NCI-H345 (cell line): ENCODE measurements at places on chromosomes 5 and 9.

DNA sequence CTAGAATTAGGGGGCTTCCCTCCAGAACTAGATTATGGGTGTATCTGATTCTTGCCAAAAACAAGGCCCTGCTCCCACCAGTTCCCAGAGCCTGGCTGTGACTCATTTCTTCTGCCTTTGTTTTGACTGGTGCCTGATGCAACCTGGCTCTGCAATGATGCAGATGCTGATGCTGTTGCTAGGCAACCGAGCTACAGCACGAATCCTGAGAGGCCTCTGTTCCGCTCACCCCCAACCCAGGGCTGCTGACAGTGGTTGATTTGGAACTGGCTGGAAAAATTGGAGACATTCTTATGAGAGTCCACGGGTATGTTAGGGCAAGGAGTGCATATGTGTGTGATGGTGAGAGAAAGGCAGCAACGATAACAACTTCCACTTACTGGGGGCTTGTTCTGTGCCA lies 100.3 kb downstream of the NSG2 start:
- peak; percentile 64 for DNase-seq

DNA sequence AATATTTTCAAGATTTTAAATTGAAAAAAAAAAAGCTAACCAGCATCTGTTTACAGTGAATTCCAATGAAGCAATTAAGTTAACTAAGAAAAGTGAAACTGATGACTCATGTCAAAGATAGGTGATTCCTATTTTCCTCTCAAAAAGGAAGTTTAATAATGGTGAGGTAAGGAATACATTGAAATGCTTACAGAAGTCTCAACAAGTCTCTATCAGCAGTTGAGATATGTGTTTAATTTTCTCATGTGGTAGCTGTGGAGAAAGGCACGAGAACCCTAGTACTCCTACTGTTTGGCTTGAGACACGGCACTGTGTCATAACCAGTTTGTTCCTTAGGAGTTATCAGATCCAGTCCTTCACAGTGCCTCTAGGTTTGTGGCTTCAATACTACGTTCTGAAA lies 114.5 kb downstream of the SLC25A46 start:
- DNase-seq: no peak

DNA sequence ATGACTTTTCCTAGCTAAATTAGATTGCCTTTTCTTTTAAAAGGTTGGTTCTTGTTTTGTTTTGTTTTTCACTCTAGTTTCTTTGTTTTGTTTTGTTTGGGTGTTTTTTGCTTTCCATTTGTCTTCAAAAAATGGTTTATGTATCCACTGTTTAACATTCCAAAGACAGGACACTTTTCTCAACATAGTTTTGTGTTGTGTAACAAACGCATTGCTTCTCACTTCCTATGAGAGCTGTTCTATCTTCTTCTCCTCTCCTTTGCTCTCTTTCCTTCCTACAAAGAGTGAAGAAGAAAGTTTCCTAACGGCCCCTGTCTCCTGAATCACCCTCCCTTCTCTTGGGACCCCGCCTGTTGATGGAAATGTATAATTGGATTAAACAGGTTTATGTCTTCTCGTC lies 539.7 kb downstream of the ACTL7B start:
- DNase-seq: no peak

DNA sequence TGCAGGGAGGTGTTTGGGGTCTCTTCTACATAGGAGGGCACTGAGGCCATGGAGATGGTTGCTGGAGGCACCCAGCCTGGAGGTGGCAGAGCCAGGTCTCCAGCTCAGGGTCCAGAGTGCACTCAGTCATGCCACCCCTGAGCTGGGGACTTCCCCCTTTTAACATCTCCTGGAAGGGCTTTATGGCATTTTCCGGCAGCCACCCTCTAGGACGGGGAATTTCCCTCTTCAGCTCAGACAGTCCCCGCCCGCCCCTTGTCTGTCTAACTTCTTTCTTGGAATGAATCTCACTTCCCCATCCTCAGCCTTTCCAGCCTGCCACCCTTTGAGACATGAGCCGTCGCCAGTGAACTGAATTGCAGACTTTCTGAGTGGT lies 49.9 kb downstream of the COL15A1 start:
- DNase-seq: no peak

GRCh38 chr9:77750284-77750683 lies 102.2 kb upstream of the GNA14 start:
- no peak for DNase-seq

DNA sequence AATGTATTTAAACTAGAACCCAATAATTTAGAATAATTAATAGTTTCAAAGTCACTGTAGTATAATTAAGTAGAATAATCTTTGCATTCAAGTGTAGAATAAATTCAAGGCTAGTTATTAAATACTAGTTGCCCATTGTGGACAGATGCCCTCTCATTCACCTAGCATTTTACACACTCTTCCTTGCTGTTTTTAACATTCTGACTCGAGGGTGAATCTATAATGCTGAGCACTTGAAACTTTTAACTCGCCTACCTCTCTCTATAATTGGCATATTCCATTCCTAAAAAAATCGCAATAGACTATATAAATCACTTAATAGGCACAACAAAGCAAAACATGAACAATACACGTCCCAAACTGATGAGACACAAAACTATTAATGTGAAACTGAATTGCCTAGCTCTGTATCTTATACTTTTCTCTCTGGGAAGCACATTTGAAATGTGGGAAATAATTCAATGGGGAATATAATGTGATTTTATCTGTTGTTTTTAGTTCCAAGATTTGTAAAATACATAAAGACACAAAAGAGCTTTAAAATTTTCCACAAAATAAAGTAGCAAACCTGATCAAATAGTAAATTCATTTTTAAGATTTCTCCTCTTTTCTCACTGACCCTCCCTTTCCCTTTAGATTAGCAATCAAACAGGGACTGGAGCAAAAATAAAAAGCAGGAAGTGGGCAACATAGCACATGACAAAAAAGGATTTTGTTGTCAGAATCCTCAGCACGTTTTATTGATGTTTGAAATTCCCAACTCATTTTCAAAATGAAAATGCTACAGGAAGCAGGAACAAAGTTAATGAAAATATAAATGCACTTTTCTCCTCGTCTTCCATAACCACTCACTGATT lies 295.6 kb downstream of the PDE4D start:
- no peak for DNase-seq

DNA sequence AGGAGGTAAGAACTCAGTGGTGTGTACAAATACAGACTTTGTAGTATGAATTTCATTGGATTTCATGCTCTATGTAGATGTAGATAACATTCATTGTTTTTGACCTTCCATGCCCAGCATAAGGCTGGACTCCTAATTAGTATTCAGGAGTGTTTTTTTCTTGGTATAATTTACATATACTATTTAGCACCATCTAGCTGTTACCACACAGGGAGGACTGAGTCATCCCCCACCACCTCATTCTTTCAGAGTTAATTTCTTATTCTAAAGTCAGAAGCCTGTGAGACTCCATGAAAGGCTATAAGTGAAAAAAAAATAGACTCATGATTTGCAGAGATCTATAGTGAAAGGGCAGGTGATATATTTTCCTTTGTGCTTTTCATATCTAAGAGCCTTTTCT lies 555.0 kb downstream of the PRR16 start:
- no peak for DNase-seq

GRCh38 chr9:5718296-5719032 lies 89.6 kb downstream of the RIC1 start:
- DNase-seq: no peak

DNA sequence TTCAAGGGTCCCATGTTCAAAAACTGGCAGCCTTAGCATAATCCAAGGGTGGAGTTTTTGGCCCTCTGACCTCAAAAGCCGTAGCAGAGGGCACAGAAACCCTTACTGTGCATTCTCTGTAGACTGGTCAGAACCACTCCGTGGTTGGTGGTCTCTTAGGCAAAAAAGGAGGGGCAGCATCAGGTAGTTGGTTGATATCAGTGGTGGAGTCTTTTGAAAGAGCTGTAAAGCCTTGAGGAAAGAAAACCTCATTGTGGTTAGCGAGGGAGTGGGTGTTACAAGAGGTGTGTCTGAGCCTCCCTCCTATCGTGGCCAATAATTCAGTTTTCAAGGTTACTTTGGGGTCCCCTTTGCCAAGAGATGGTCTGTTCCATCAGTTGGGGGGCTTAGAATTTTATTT lies 40.9 kb downstream of the ARHGEF28 start:
- no peak for DNase-seq

DNA sequence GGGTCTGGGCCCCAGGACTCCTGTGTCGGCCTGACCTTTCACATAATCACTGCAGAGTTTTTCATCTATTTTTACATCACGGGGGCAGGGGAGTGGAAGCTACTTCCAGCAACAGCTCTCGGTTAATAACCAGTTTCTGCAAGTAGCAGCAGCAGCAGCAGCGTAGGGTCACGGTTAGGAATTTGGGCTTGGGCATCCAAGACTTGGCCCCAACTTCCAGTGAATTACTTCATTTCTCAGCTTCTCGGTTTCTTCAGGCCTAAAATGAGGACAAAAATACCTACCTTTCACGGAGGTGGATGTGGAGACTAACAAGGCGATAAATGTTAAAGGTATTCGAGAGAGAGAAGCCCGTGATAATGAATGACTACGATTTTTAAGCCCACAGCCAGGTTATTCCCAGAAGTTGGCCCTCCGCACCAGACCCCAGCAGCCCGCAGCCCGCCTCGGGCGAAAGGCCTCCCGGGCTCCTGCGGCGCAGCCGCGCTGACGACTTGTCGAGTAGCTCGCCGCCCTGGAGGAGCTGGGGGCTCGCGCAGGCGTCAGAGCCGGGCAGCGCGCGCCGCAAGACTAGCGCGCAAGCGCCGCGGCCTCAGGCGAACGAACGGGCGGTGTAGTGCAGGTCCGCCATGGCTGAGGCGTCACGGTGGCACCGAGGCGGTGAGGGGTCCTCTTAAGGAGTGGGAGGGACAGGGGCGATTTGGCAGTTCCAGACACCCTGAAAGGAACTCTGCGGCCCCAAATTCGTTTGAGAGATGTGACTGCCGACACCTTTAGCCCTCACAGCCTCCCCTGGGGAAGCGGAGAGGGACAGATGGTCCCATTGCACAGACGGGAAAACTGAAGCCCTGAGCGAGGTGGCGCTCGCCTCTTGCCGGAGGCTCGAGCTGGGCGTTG lies at the start of gene PKD2L2:
TSS of gene PKD2L2 (plus strand) at position 595 of the 897 bp plus-strand sequence. CDS start at position 630, 35 bp downstream.
- no peak for DNase-seq

GRCh38 chr9:23492126-23493002 lies 333.7 kb downstream of the ELAVL2 start:
- DNase-seq: peak; percentile 0

DNA sequence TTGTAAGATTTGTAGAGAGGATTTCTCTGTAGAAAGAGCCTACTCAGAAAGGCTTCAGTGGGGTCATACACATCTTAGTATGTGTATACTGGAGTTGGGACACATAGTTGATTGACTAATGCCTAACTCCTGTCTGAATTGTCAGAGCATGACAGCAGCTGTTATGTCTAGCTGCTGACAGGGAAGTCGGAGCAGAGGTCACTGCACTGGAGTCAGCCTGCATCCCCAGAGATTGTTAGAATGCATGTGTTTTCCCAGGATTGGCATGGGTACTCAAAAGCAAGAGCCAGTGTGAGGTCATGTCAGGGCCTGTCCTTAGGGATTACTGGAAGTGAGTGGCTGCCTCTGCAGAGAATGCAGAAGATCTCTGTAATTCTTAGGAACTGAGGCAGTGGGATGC lies 82.7 kb downstream of the ITGA1 start:
- no peak for DNase-seq

GRCh38 chr5:38554861-38555260 lies 1.6 kb downstream of the LIFR start:
- no peak for DNase-seq

DNA sequence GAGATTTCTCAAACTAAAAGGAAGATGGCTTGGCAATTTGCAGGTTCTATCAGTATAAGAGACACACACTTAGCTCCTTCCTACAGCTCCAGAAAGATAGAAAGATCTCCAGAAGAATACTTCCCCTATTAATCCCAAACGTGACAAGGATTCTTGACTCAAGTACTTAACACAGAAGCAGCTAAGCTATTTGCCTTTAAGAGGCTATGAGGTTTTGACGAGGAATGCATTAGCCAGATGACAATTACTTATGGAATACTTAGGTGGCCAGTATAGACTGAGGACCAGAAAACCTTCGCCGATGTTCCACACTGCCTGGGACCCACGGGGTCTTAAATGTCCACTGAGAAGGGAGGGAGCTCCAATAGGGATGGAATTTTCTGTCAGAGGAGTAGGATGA lies 340.5 kb upstream of the KIF2A start:
- DNase-seq: no peak

DNA sequence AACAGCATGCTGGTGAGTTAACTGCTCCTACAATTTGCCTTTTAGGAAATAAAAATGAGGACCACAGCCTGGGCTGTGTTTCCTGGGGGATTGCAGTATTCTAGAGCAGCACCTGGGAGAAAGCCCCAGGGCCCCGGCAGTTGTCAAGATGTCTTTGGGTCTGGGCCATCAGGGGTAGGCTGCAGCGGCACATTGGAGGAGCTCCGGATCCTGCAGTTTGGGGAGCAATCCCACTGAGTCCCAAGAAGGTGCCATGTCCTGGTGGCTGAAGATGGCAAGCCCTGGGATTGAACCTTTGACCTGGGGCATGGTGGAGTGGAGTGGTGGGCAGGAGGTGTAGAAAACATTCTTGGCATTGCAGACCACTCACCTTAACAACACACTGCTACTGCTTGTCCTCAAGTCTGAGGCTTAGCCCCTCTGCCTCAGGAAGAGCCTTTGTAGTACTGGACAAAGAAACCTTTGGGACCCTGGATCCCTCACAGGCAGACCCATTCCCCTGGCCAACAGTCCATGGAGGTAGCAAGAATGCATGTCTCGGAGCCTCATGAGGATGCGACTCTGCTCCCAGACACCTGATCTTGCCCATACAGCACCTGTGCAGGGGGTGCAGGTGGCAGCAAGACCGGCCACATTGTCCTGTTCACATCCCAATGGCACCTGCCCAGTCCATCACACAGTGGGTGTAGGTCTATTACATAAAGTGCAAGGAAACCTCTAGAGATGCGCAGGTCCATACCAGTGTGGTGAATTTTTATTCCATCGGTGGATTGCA lies 159.1 kb upstream of the IRX2 start:
- no peak for DNase-seq
